ENCODE measurements at places on chromosomes 13 and 19. TPM values are rescaled to one million over a fixed set of nuclear protein-coding genes. Genes with fewer than 3 reads are reported as not detected.

CGB2 gene
- total RNA-seq, result not detected

ZNF699 gene
- 24.9 TPM for total RNA-seq

GRAMD1A gene
- 8.9 TPM for total RNA-seq

ZNF30 gene
- 2.7 TPM for total RNA-seq

USHBP1 gene
- total RNA-seq, result not detected

FCGBP gene
- total RNA-seq, result 1.4 TPM

RXFP2 gene
- total RNA-seq, result not detected

FAAP24 gene
- 1.00 TPM for total RNA-seq

ZNF765 gene
- total RNA-seq, result 33.7 TPM

CPB2 gene
- not detected for total RNA-seq
